ENCODE measurements at places on chromosomes 1 and 21.

- no peak for DNase-seq
These were observed 10.5 kb upstream of the UCK2 start for GRCh38 chr1:165816826-165817497.

GRCh38 chr21:25904044-25904695 lies 169.4 kb downstream of the GABPA start:
- no peak for DNase-seq

DNA sequence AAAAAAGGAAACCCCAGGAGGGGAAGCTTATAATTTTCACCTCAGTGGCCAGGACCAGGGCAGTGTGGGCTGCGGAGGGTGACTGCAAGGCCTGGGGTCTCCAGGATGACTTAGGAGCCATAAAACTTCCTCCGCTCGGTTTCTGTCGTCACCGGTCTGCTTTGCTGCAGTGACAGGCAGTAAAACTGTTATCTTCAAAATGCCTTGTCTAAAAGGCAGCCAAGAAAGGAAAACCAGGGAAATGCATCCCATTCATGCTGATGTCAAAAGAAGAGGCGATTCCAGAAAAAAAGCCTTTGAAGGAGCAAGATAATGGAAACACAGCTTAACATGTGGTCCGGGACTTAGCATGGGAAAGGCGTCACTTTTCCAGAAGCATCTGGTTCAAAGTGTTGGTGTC lies 42.0 kb downstream of the COL6A1 start:
- DNase-seq, result no peak

DNA sequence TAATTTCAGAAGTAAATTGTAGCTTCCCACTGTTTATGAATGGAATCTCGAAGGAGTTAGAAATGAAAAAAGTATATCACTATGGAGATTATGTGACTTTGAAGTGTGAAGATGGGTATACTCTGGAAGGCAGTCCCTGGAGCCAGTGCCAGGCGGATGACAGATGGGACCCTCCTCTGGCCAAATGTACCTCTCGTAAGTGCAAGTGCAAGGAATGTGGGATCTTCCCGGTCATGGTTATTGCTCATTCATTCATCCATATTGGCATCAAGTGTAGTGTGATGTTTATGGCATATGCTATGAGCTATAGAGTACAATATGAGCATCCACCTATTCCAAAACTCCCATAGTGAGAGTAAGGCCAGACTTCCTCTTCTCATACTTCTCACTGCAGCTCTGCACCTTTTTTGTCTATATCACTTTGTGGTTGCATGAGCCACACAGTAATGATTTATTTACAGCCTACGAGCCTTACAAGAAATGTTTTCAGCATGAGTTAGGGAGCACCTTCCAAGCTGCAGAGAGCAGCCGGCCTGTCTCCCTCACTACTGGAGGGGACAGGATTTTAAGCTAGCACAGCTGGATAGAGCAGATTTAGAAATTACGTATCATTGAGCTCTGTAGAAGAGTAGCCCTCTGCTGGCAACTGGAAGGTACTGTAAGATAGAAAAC lies 24.9 kb upstream of the CR1L start:
- peak; percentile 21 for DNase-seq

DNA sequence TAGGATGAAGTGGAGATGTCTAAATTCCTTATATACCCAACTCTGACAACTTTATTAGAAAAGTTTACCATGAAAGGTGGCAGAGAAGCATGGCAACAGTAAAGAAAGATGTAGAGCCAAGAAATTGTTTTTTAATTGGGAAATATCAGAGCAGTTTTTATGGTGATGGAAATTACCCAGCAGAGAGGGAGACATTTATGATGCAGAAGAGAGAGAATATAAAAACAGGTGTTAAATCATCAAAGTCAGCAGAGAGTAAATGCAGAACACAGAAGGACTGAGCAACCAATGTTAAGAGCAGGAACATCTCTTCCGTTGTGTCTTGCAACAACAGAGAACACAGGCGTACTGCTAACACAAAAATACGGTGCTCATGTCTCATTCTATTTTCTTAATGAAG lies 28.2 kb downstream of the WARS2 start:
- DNase-seq, result no peak

- no peak for DNase-seq
These were observed at the start of gene UBE2Q1 for GRCh38 chr1:154557939-154558719. Gene UBE2Q1 (minus strand): TSS chr1:154558662. CDS start chr1:154558553, 109 bp downstream.

- DNase-seq, result no peak
These were observed 60.5 kb downstream of the RPS6KC1 start for GRCh38 chr1:213111502-213111901.

- no peak for DNase-seq
These were observed 4.1 kb downstream of the DNAI4 start for GRCh38 chr1:66920543-66920942.

DNA sequence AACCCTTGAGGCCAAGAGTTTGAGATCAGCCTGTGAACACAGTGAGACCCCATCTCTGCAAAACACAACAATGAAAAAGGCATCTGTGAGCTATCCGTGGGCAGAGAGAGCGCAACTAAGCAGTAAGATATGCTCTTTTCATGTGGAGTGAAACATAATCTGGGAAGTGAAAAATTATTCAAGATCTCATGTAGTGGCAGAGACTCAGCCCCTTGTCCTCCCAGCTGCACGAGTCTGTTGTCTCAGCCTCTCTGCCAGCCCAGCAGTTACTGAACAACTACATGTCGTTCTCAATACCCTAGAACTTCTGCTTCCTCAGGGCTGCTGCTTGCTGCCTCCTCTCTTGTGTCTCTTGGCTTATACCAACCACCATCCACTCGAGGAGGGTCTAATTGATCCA lies 61.3 kb upstream of the WDR26 start:
- DNase-seq, result no peak

GRCh38 chr1:77168358-77168757 lies 50.9 kb downstream of the PIGK start:
- no peak for DNase-seq

- DNase-seq, result no peak
These were observed 49.9 kb downstream of the MAN1C1 start for GRCh38 chr1:25666460-25666859.

GRCh38 chr1:62234688-62235087 lies 40.0 kb downstream of the L1TD1 start:
- no peak for DNase-seq

DNA sequence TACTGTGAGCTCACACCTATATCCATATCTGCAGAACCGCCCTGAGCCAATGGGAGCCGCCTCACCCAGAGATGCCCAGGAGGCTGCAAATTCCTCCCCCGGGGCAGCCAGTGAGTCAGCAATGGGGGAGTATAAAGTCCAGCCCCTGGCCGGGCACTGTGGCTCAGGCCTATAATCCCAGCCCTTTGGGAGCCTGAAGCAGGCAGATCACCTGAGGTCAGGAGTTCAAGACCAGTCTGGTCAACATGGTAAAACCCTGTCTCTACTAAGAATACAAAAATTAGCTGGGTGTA lies 5.0 kb upstream of the CLCNKB start:
- DNase-seq, result no peak

DNA sequence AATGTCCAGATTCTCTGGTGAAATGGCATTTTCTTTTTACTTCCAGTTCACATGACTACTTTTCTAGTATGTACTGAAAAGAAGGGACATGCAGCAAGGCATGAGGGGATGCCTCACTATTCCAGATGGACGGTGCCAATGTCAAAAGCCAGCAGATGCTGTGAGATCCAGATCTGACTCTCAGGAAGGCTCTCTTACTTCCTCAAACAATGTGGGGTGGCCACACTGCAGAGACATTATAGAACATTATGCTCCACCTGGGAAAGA lies 17.7 kb downstream of the CRYZ start:
- no peak for DNase-seq

DNA sequence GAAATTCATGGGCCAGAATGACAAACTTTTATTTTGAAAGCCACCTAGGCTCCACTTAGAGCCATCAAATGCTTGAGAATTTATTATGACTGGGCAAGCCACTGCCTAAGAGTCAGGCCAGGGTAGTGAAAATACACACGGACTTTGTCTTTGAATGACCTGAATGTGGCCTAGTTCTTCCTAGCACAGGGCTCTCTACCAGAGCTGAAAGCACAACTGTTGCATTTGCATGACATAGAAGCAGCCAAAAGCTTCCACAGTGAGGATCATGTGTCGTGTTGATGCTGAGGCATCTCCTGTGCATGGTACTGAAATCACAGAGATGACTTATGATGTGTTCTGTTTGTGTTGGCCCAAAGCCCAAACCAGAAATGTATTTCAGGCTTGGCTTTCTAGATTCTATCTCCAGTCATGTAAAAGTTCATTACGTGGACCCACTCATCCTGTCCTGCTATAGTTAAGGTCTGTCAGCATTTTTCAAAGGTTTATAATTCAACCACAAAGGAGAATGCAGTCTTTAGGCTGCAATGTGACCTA lies 164.0 kb upstream of the UBE2U start:
- no peak for DNase-seq

DNA sequence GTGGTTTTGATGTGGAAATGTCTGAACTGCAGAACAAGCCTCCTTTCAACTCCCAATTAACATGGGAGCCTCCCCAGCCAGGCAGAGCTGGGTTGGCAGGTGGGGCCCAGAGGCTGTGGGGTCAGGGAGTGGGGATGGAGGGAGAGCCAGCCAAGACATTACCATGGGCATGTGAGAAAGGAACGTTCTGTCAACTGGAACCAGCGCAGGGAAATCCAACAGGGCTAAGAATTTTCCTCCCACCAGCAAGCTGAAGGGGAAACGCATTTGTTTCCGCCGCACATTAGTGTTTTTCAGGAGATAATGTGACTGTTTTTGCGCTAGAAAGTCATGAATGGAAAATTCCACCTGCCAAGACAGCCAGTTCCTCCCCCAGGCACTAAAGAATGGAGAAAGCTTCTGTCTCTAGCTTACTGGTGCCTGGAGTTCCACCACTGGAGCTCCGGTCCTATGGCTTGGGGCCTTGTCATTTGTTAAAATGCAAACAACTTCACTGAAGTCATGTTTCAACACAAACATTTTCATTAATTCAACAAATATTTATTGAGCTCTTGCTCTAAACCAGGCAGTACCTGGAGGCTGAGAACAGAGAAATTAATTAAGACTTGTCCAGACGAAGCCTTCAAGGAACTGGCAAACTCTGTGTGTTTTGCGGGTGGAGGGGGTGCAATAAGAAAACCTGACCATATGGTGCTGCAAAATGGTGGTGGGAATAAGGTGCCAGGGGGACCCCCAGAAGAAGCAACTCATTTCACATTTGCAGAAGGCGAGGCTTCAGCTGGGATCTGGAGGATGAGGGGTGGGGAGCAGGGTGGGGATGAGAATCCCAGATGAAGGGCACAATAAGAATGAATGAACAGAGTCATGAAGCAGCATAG lies 305.1 kb downstream of the MATN1 start:
- DNase-seq, result no peak

- no peak for DNase-seq
These were observed 5.5 kb downstream of the ETS2 start for GRCh38 chr21:38811257-38811656.

GRCh38 chr1:51464828-51465227 lies 54.2 kb downstream of the EPS15 start:
- DNase-seq, result no peak

DNA sequence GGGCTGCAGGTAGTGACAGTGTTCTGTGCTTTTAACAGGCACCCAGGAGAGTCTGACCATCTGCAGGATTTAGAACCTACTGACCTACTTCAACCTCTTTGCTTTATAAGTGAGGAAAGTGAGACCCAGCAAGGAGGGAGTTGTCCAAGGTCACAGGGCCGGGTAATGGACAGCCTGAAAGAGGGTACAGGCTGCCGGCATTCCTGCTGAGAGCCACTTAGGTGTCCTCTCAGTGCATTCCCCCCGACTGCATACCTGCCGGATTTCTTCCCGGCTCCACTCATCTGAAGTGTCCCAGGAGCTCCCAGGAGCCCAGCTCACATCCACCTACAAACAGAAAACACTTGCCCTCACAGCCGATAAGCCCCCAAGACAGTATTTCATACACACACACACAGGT lies 13.9 kb downstream of the PHLDA3 start:
- no peak for DNase-seq

DNA sequence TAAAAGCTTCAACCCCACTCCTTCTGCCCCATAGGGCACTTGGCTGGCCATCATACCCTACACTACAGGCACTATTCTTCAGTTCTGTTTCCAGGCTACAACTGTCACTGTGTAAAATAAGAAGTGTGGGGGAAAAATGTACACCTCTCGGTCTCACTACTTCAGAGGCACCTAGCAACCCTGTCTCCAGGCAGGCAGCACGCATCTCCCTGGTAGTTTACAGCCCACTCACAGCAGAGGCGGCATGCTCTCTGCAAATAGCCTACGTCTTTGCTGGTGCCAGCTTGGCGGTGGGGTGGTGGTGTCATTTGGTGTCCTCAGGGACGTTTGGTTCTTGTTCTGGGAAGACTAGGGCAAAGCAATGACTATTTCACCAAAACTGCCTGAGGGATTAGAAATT lies 48.2 kb upstream of the BTG3 start:
- DNase-seq, result no peak

DNA sequence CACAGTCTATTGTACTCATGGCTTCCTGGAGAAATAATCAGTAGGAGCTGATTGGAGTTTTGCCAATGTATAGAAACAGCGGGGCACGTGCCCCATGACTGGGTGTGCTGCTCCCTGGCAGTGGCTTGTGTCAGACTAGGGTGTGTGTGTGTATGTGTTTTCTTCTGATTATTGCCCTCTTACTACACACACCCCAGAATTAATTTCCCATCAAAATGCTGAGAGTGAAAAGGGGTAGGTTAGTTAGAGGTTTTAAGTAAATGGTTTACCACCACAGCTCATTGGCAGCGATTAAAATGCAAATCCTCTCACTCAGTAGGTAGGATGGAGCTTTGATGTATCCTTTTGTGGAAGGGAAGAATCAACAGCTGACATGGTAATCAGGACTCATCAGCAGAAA lies 29.9 kb downstream of the HHAT start:
- DNase-seq, result no peak

GRCh38 chr1:241813768-241814320 lies 34.2 kb upstream of the EXO1 start:
- no peak for DNase-seq

DNA sequence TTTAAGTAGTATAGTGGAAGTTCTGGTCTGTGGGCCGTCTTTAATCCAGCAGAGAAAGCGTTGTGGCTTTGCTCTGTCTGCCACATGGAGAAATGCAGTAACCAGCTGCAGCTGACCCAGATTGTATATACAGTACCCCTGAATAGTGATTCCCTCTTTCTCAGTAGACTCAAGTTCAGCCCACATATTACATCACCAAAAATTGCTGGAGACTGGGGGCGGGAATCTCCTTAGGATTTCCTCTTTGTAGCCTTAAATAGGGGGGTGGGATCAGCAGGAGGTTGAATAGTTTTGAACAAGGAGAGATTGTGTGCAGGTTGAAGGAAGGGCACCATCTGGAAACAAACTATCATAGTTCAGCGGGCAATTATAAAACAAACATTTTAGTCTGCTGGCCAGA lies at the start of gene ANGPTL1:
Gene ANGPTL1, minus strand, starts transcription at position 134 of the 400 bp plus-strand sequence. CDS start 5,301 bp downstream, outside the sequence.
- DNase-seq, result no peak

DNA sequence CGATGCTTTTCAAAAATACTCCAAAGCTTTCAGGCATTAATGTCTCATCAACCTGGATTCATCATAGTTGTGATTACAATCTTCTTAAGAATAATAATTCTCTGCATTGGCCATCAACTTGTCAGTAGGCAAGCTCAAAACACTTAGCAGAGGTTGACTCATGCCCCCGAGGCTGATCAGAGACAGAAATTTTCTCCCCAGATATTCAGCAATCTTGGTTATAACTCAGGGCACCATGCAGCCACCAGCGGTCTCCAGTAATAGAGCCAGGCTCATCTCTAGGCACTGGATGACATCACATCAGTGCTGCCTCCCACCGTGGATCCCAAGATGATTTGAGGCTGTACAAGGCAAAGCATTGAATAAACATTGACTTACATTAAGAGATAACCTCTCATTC lies 14.3 kb upstream of the IFFO2 start:
- DNase-seq, result no peak

GRCh38 chr1:161836018-161836417 lies 69.9 kb downstream of the ATF6 start:
- DNase-seq, result no peak
